ENCODE measurements at places on chromosomes 6 and 20. TPM values are rescaled to one million over a fixed set of nuclear protein-coding genes. Genes with fewer than 3 reads are reported as not detected.

The OPRM1 gene
- total RNA-seq: not detected

The TUBB2B gene
- 13.2 TPM for total RNA-seq

The NT5E gene
- 20.4 TPM for total RNA-seq

The CAGE1 gene
- total RNA-seq: 0.10 TPM

The EDN3 gene
- total RNA-seq: 0.30 TPM

The CDSN gene
- total RNA-seq: not detected

The SPATS1 gene
- total RNA-seq: not detected

The HCK gene
- total RNA-seq: 0.08 TPM

The NXT1 gene
- 80.2 TPM for total RNA-seq

The KCNK5 gene
- 1.0 TPM for total RNA-seq

The PHACTR1 gene
- not detected for total RNA-seq

The NUS1 gene
- total RNA-seq: 29.9 TPM

The BAG2 gene
- total RNA-seq: 9.4 TPM

The FAM83B gene
- 0.09 TPM for total RNA-seq

The HAO1 gene
- total RNA-seq: not detected

The THBD gene
- 35.3 TPM for total RNA-seq

The POM121L2 gene
- not detected for total RNA-seq

The SAMD3 gene
- not detected for total RNA-seq

The GINS1 gene
- total RNA-seq: 34.4 TPM

The RNF114 gene
- total RNA-seq: 78.8 TPM

The KCNQ2 gene
- total RNA-seq: 0.49 TPM

The SLPI gene
- 9.5 TPM for total RNA-seq

The BMP5 gene
- total RNA-seq: not detected

The DEFB132 gene
- total RNA-seq: not detected

The ERVFRD-1 gene
- not detected for total RNA-seq

The PLEKHG1 gene
- total RNA-seq: 0.26 TPM

The EBF4 gene
- total RNA-seq: 2.7 TPM

The TAAR2 gene
- not detected for total RNA-seq

The SIRPG gene
- total RNA-seq: not detected

The LRP11 gene
- 32.2 TPM for total RNA-seq

The MOXD1 gene
- 1.6 TPM for total RNA-seq

The SIRPD gene
- total RNA-seq: not detected

The SOBP gene
- total RNA-seq: 1.1 TPM

The SLC22A3 gene
- total RNA-seq: 37.0 TPM

The TMEM74B gene
- 3.1 TPM for total RNA-seq

The CD24 gene
- total RNA-seq: 180 TPM

The FOXQ1 gene
- total RNA-seq: 3.5 TPM

The RIMS1 gene
- total RNA-seq: not detected

The FOXS1 gene
- total RNA-seq: 0.46 TPM

The ARMC12 gene
- 0.46 TPM for total RNA-seq

The ARHGAP40 gene
- not detected for total RNA-seq

The DSP gene
- total RNA-seq: 48.9 TPM

The POPDC3 gene
- 30.2 TPM for total RNA-seq

The FNDC11 gene
- total RNA-seq: 0.19 TPM

All from A549 treated with RU486 at 1 μM for 4 hours (cell line).